ENCODE measurements at places on chromosomes 7 and 10.
A peak's percentile ranks its signal among the peaks of the same experiment; 100 is the strongest.

- no peak for DNase-seq
These were observed 145.8 kb upstream of the BET1 start for GRCh38 chr7:94149789-94150545.

DNA sequence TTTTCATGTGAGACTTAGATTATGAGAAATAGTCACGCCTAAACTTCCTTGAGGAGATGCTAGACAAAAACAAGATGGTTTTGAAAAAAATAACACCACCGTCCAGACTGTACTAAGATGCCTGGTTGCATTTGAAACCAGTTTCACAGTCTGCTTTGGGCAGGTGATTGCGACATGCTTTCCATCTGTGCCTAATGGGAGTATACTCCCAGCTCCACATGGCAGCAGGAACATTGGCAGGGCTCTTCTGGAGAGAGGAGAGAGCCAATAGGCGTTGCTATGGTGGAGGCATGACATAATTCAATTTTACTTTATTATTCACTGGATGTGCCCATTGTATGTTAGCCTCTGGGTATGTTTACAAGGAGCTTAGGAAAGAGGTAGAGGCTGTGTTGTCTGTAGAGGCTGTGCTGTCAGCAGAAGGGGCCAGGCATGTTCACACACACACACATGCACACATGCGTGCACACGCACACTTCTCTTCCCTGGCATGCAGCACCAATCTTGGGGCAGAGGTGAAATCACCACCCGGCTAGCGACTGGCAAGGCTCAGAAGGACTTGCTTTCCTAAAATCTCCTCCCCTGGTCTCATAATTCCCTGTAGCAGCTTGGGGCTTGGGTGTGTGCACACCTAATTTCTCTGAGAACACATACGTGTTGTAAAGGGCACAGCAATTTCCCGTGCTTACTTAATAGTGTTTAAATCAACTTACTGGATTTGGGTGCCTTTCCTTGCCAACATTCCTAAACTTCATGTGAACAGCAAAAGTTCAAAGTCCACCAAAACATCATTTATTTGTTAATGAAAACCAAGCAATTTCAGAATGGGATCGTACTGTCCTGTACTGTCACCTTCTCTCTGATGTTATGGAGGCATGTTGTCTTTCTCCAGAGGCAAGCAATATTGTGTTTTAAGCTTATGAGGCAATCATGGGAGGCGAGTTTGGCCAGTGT, 162.1 kb downstream of the TCF7L2 start:
- no peak for DNase-seq

- DNase-seq: no peak
These were observed 7.6 kb downstream of the CYCS start for GRCh38 chr7:25117226-25118047.

GRCh38 chr7:143490717-143491306, 13.1 kb downstream of the TAS2R41 start:
- peak; percentile 20 for DNase-seq

DNA sequence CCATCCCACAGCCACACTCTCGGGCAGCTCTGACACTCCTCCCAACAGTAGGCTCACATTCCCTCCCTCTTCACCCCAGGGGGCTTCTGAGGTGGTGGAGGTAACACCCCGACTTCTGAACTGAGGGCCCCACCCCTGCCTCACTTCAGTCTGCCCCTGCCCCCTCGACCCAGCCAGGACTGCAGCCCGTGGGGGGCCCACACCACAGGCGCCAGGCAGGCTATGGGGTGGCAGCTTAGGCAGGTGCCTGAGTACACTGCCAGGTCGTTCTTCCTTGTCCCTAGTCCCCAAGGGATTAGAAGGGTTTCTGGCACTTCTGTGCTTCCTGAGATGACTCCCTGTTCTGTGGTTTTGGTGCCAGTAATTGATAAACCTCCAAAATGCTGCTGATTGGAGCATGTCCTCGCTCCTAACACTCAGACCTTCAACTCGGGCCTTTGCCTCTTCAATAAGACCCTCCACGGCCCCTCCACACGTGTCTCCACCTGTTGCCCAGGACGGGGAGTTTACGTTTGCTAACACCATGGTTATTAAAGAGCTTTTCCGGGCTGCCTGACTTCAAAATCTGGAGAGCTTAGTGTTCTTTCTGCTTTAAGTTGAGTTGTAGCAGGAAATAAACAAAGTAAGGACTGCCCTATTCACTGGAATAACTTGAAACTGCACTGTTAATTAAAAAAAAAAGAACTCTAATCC, 23.8 kb upstream of the LARP4B start:
- DNase-seq: no peak
